ENCODE measurements at places on chromosomes 7 and 10.
A peak's percentile ranks its signal among the peaks of the same experiment; 100 is the strongest.

- H3K4me3 ChIP-seq = no peak overlapping the region
- no peak overlapping the region for H3K27ac ChIP-seq
- H3K4me1 ChIP-seq = no peaks in the 10 kb centered on the region
- no peaks in the 10 kb centered on the region for H3K27me3 ChIP-seq
- H3K36me3 ChIP-seq = peaks cover 3% of the 10 kb centered on the region
- DNase-seq = peak; percentile 68
Observed at GRCh38 chr10:95601116-95601719, 40.0 kb upstream of the SORBS1 start.

GRCh38 chr7:91657483-91658071 is 222.9 kb downstream of the MTERF1 start:
- no peaks in the 10 kb centered on the region for H3K4me1 ChIP-seq
- H3K27me3 ChIP-seq = no peaks in the 10 kb centered on the region
- no peak for DNase-seq
- H3K4me3 ChIP-seq = no peak overlapping the region
- no peaks in the 10 kb centered on the region for H3K36me3 ChIP-seq
- no peak overlapping the region for H3K27ac ChIP-seq

- no peak overlapping the region for H3K4me3 ChIP-seq
- no peak for DNase-seq
- H3K4me1 ChIP-seq = no peaks in the 10 kb centered on the region
- H3K27ac ChIP-seq = no peak overlapping the region
- peaks cover 17% of the 10 kb centered on the region for H3K36me3 ChIP-seq
Observed at GRCh38 chr10:97861924-97862323, 12.3 kb downstream of the GOLGA7B start.

DNA sequence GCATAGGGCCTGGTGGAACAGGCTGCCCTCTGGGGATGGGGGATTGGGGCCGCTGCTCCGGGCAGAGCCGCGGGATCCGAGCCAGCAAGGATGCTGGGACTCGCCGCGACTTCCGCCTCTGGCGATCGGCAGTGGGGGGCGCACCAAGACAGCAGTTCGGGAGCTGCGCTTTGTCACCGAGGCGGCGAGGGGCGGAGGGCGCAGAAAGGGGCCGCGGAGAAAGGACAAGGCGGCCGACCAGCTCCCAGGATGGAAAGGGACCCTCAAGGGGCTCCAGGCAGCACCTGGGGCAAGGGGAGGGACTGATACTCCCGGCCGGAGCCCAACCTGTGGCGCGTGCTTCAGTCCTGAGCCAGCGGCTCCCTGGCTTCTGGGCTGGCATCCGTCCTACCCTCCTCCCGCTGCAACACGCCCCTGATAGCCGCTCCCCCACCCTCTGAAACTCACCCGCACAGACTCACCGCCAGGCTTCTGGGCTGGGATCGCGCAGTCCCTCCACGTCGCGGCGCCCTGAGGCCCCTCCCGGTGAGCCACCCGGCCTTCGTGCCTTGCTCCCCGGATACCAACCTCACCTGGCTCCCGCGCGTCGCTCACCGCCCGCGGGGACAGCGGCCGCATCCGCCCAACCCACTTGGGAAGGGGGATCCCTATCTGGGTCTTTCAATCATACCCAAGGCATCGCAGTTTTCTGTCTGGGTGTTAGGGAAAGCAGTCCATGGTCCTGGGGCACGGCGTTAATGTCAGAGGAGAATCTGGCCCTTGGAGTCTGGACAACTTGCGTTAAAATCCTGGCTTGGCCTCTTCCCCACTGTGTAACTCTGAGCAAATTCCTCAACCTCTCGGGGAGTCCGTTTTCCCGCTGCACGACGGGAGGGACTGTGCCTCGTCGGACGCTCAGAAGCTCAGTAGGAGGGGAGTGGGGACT is 7.0 kb upstream of the EVX1 start:
- H3K27me3 ChIP-seq = peaks cover 28% of the 10 kb centered on the region
- no peaks in the 10 kb centered on the region for H3K36me3 ChIP-seq
- no peak overlapping the region for H3K27ac ChIP-seq
- no peak for DNase-seq
- peaks cover 9% of the 10 kb centered on the region for H3K4me1 ChIP-seq

GRCh38 chr10:122116331-122116730 is 127.4 kb downstream of the TACC2 start:
- no peaks in the 10 kb centered on the region for H3K4me1 ChIP-seq
- H3K27me3 ChIP-seq = peaks cover 5% of the 10 kb centered on the region
- no peak overlapping the region for H3K4me3 ChIP-seq
- no peak for DNase-seq

DNA sequence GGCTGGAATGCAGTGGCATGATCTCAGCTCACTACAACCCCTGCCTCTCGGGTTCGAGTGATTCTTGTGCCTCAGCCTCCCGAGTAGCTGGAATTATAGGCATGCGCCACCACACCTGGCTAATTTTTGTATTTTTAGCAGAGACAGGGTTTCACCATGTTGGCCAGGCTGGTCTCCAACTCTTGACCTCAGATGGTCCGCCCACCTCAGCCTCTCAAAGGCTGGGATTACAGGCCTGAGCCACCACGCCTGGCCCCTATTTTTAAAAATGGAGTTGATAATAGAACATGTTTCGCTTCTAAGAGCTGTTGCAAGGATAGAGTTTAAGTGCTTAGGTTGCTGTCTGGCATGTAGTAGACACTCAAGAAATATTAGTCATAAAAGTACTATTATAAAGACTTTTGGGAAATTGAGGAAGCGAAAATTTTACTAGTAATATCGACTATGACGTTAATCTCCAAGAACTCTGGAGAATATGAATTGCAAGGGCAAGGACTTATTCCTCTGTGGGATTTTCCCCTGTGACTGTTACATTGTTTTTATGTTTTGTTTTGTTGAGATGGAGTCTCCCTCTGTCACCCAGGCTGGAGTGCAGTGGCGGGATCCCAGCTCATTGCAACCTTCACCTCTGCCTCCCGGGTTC is 7.9 kb downstream of the GTF2I start:
- H3K4me3 ChIP-seq = no peak overlapping the region
- no peak for DNase-seq
- no peaks in the 10 kb centered on the region for H3K27me3 ChIP-seq

DNA sequence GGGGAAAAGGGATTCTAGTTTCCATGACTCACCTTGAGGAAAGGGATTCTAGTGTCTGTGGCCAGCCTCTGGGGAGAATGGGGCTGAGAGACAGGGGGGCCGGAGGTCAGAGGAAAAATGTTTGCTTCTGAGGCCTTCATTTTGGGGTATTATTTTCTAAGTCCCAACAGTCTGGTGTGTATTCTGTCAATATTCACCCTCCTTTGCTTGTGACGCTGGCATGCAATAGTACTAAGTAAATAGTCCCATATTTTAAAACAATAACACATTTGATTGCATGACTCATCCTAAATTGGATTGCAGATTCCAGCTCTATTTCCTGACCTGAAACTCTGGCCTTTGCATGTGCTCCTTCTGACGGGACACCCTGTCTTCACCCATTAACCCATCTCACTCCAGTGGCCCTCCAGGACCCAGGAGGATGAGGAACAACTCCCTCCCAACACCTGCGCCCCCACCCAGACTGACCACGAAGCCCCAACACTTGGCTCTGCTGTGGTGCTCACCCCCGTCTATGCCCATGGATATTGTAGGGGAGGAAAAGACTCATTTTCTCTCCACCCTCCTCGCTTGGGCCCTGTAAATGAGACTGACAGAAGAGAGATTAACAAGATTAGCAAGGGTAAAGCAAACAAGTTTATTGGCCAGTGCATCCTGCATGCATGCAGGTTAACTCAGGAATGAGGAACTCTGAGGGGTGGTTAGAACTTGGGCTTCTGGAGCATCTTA is 495.6 kb upstream of the KLF6 start:
- H3K4me3 ChIP-seq = no peak overlapping the region
- DNase-seq = no peak
- H3K36me3 ChIP-seq = no peaks in the 10 kb centered on the region
- no peak overlapping the region for H3K27ac ChIP-seq
- H3K4me1 ChIP-seq = peaks cover 7% of the 10 kb centered on the region
